IPS DF 19.7 (cell line): ENCODE measurements at places on chromosomes 4 and X.

DNA sequence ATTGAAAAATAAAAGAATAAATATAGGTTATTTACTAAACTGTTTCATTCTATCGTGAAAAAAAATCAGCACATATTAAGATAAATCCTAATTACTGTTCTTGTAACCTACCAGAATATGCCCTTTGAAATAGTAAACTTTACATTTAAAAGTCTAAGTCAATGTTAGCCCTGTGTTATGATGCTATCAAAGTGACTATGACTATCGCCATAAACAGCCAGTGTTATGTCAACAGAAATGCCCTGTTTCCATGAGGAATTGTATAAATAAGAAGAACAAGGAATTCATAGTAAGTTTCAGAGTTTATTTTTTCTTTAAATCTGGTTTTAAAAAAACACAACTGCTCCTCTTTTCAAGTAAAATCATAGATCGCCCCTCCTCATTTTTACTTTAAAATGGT lies 11.4 kb downstream of the NR3C2 start:
- DNase-seq = no peak

DNA sequence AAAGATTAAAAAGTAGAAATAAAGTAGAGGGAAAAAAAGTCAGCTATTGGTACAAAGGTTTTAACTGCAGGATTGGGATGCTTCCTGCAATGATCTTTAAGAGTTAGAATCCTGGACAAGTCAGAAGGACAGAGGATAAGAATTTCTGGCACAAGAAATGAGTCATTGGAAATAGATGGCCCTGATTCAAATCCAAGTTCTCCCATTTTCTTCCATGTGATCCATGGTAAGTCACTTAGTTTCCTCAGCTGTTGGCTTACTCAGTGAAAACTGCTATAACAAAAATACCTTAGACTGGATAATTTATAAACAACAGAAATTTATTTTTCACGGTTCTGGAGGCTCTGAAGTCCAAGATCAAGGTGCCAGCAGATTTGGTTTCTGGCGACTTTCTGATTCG lies 13.3 kb upstream of the TBC1D19 start:
- DNase-seq = no peak

DNA sequence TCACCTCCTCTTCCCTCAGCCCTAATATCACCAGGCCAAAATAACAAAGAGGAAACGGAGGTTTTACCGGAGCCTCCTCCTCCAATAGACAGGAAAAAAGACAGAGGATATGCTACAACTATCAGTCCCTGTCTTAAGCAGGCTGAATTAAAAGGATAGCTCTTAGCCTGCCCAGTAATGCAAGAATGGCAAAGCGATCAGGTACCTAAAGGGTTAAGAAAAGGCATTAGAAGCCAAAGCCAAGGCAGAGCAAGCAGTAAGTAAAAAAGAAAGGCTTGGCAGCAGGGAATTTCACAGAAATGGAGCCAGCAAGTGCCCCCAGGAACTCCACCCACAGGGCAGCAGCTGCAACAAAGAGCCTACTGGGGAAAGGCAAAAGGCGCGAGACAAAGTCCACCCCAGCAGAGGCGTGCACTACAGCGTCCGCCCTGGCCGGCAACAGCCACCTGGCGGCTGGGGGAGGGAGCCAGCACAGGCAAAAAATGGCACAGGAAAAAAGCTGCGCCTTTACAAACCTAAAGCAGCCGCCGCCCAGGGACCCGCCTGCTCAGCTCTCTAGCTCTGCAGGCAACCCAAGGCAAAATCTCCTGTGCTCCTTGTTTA lies 220.6 kb upstream of the ZC4H2 start:
- DNase-seq = no peak

GRCh38 chrX:148314876-148315275 lies 185.5 kb upstream of the AFF2 start:
- no peak for DNase-seq

GRCh38 chrX:134010690-134011089 lies 25.3 kb upstream of the GPC3 start:
- no peak for DNase-seq

DNA sequence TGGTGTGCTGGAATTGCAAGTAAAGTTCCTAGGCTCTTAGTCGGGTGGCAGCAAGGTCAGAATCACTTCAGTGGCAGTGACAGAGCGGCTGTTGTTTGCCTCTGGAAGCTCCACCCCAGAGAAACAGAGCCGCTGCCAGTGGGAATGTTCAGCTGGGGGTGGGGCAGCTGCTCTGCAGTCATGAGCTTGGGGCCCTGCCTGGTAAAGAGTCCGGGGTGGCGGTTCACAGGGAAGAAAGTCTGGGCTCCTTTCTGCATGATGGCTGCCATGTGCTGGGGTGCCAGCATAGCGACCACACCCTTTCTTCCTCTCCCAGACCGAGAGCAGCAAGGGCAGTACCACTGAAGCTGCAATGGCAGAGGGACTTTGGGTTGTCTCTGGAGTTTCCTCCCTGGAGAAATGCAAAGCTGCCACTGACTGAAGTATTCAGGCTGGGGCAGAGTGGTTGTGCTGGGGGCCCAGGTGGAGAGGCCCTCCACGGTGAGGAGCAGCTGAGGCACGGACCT lies 108.8 kb upstream of the CENPE start:
- DNase-seq = no peak

- DNase-seq = no peak
Measured at GRCh38 chrX:46758163-46758955, 559 bp downstream of the SLC9A7 start.

DNA sequence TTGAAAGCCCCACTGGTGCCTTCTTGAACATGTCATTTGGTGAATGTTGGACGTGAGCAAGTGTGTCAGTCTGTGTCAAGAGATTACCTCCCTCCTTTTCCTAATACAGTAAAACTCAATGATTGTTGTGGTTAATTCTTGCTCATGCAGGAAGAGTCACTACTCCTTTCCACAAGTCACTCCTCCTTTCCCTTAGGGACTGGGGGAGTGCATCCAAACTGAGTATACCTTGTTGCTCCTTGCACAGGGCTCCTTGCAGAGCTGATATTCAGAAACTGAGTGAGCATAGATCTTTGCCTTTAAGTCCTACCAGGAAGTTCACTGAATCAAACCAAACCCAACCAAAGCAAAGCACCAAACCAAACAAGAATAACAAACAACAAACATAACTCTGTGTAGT lies 63.9 kb downstream of the GPR50 start:
- DNase-seq = no peak

GRCh38 chr4:36274158-36274557 lies 7.3 kb upstream of the DTHD1 start:
- DNase-seq = no peak

DNA sequence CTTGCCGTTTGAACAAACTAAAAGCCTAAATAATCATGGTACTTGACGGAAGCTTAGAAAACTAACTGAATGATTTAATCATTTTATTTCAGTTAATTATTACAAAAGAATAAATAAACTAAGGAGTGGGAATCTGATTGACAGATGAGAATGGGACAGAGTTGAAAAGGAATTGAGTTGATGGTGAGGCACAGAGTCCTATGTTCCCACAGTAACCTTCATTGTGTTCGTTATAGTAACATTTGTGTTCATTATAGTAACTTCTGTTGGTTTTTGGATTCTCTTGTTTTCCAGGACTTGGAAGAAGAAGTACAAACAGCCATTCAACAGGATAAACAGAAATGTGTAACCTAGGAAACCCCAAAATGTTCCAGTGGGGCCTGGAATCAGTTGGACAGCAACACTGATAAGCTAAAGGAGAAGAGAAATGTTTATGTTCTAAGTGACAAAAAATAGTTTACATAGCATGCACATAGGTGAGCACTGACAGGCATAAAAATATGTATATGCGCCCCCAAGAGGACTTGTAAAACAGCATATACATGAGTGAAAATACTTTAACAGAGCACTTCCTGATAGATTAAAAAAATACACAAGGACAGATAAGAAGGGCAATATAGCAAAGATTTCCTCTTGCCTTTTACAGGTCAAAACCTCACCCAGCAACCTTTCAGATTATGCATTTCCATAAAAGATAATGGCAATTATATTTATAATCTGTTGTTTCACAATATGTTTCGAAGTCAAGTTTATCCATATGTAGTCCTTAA lies 218.6 kb upstream of the HTR2C start:
- DNase-seq = no peak

GRCh38 chrX:109172091-109172602 lies 309.7 kb downstream of the GUCY2F start:
- no peak for DNase-seq

DNA sequence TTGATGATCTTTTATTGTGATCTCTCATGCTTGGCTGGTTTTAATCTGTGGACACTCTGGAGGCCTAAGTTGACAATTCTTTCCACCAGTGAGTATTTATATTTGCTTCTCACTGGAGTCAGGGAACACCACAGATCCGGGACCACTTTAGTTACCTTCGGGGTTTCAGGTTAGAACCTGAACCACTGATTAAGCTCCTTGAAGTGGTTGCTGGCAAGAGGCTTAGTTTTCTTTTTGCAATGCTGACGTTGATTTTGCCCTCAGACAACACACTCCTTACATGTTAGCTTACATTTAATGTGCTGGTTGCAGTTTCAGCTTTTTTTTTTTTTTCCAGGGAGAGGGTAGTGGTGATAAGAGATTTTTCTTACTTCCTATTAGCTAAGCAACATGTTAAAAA lies 10.5 kb upstream of the ZNF330 start:
- no peak for DNase-seq

DNA sequence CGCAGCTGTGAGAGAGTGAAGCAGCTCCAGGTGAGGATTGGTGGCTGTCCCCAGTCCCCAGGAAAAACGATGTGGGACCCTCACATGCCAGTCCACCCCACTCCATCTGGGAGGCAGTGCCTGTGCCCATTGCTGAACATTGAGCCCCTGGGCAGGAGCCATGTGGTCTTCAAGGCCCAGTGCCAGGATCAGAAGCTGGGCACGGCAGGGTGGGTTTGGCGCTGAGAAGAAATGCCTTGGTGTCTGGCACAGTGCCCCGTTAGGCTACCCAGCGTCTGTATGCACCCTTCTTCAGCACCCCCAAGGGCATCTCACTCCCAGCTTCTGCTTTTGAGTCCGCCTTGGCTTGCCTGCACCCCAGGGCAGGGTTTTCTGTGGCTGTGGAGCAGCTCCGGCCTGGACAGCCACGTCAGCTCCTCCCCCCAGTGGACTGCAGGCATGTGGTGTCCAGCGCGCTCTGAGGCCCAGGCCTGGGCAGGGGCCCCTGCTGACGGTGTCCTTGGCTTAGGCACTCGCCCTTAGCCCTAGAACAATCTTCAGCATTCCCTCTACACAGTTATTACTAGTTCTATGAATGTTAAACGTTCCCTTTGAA lies 28.6 kb downstream of the RGS12 start:
- DNase-seq = no peak

DNA sequence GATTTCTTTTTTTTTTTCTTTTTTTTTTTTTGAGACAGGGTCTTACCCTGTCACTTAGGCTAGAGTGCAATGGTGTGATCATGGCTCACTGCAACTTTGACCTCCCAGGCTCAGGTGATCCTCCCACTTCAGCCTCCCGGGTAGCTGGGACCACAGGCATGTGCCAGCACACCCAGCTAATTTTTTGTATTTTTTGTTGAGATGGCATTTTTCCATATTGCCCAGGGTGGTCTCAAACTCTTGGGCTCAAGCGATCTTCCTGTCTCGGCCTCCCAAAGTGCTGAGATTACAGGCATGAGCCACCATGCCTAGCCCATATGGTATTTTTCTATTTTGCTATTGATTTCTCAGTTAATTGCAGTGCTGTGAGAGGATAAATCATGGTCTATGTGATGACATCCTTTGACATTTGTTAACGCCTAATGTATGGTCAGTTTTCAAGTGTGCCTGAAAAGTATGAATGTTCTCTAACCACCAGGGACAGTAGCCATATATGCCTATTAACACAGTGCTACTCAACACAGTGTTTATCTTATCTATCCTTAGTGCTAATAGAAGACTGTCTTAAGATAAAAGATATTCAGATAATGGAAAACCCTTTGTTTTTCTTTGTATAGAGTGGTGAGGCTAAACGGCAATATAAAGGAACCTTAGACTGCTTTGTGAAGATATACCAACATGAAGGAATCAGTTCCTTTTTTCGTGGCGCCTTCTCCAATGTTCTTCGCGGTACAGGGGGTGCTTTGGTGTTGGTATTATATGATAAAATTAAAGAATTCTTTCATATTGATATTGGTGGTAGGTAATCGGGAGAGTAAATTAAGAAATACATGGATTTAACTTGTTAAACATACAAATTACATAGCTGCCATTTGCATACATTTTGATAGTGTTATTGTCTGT lies 9.1 kb upstream of the HSPA4L start:
- DNase-seq = no peak

DNA sequence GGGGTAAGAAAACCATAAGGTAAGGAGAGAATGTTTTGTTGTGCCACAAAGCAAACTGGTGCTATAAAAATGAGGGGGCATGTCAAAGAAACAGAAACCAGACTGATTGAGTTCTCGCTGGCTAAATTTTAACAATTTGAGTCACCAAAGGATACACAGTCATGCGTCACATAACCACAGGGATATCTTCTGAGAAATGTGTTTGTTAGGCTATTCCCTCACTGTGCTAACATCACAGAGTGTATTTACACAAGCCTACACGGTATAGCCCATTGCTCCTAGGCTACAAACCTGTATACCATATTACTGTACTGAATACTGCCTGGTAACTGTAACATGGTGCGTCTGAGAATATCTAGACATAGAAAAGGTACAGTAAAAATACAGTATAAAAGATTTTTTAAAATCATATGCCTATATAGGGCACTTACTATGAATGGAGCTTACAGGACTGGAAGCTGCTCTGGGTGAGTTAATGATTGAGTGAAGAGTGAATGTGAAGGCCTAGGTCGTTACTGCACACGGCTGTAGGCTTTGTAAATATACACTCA lies 50.1 kb downstream of the FBXW7 start:
- no peak for DNase-seq

- no peak for DNase-seq
Measured at GRCh38 chrX:40098264-40099054, 701 bp upstream of the BCOR start.

- no peak for DNase-seq
Measured at GRCh38 chrX:153981771-153982533, 9.4 kb downstream of the TMEM187 start.

DNA sequence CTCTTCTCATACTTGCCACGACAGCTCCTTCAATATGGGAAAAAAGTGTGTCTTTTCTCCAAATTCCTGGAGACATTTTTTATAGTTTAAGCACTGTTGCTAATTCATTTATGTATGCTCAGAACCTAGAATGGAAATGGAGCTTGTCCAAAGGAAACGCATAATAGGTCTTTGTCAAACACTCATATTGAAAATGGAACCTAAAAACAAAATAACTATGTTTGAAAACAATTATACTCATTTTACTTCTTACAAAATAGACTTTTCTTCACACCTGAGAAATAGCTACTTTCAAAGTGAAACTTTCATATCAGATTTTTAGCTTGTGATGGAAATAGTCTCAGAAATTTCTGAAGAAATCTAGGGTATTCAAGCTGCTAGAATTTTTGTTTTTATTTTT lies 529.7 kb upstream of the BOD1L1 start:
- no peak for DNase-seq

DNA sequence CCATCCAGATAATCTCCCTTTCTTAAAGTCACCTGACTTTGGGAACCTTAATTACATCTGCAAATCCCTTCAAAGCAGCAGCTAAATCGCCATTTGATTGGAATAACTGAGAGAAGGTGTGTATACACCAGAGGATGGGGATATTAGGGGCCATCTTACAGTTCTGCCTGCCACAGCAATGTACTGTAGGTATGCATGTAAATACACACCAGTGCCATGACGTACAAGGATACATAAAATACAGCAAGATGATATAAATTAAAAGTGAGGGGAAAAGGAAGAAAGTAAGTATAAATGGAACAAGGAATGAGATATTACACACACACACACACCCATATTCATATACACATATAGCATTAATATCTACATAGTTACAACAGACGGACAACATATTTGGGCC lies 81.2 kb downstream of the CBR4 start:
- no peak for DNase-seq
